ENCODE measurements at places on chromosomes 1 and 21.

DNA sequence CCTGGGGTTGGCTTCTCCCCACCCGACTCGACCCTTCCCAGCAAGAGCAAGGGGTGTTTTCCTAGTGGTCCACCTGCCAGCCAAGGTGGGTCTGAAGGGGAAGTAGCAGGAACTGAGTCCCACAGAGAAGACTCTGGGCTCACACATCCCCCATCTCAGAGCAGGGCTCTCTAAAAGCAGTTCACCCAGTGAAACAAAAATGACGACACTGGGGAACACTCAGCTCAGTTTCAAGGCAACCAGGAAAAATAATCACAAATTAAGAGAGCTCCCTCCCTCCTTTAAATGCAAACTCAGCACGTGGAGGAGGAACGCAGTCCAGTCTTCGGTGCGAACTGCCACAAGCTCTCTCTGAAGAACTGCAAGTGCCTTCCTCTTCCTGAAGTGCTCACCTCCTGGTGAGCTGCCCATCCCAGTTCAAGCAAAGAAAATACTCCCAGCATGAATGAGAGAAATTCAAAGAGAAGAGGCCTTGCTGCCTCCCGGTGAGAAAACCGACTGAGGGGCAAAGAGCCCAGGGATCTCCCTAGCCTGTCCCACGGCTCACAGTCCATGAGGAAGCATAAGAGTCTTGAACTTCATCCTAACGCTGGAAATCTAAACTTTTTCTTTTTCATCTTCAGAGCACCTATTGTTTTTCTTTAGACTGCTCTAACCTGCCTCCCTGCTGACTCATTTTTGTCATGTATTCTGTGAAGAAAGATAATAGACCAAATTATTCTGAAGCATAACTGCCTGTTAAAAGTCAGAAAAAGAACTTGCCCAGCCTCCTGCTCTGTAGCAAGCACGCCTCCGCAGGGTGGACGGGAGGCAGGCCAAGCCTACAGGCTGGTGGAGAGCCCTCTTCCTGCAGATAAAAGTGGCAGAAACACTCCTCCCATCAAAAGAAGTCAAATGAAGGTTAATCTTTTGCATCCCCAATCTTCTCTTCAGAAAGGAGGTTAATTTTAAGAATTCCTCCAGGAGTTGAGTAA, 281.4 kb downstream of the HHIPL2 start:
- no peak for DNase-seq

GRCh38 chr1:157073944-157074685, 25.5 kb downstream of the ETV3L start:
- DNase-seq: peak; percentile 94

DNA sequence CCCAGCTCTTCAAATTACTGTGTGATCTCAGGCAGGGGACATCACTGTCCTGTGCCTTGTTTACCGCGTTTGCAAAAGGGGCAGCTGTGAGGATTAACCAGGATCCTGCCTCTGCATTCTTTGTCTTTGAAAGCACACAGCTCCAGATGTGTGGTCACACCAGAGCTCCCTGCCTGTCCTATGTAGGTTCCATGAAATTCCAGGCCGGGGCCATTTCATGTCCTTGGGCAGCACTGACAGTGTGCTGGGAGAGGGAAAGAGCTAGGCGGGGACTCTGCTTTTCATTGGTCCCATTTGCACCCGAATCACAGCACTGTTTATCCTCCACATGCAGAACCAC, 42.2 kb upstream of the SELENON start:
- DNase-seq: no peak

GRCh38 chr1:29186707-29187106, 5.0 kb upstream of the SRSF4 start:
- no peak for DNase-seq

DNA sequence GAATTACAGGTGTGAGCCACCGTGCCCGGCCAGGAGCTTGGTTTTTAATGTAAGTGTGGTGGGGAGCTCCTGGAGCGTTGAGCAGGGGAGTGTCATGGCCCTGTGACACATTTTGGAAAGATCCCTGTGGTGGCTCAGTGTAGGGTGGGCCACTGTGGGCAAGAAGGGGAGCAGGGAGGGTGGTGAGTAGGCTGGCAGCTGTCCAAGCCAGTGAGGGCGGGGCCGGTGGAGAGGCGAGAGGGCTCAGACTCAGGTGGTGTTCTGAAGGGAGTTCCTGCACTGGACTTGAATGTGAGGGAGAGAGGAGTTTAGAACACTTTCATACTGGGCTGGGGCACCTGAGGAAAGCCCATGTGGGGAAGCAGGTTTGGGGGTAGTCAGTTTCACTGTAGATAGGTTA, 3.1 kb upstream of the EVA1B start:
- no peak for DNase-seq

DNA sequence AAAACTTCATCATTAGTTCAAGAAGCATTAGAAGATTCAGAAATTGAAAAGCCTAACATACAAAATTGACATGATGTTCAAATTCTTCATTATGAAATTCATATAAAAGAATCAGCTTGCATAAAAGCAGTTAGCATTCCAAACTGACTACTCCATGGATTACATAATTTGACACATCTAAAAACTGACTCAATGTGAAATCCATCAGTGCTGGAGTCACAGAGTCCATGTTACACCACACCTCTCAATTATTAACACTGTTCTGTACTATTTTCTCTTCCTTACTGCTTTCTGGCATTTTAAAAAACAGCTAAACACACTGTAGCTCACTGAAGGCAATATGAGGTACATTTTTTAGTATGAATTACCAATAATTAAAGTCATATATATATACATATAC, 28.0 kb downstream of the ARHGAP29 start:
- no peak for DNase-seq

DNA sequence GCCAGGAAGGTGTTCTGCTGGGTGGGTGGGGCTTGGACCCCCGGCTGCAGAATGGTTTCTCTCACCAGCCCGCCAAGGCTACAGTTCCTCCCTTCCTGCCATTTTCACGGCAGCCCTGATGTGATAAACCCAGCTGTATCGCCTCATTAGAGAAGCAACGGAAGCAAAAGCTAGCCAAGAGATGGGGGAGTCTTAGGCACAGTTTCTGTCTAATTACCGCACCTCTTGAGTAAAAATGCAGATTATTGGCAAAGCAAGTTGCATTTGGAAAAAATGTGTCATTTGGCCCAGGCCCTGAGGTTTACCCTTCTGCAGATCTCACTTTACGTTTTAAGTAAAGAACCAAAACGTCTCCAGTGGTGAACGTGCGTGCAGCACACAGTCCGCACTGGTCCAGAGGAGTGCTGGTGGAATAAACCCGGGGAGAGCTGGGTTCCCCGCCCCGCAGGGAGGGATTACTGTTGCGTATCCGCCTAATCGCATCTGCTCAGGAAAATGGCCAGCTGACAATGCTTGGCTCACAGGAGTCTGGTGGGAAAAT, 109.9 kb downstream of the GALNT2 start:
- peak; percentile 75 for DNase-seq

- no peak for DNase-seq
Observed at GRCh38 chr1:8987881-8988617, 38.2 kb downstream of the SLC2A7 start.

DNA sequence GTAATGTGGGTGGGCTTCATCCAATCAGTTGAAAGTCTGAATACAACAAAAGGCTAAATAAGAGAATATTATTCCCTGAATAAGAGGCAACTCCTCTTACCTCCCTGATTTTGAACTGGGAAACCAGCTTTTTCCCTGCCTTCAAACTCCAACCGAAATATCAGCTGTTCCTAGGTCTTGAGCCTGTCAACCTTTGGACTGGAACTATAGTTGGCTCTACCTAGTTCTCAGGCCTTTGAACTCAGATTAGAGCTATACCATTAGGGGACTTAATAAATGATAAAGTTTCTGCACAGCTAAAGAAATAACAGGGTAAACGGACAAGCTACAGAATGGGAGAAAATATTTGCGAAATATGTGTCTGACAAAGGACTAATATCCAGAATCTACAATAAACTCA, 43.8 kb upstream of the BEND5 start:
- DNase-seq: no peak

- no peak for DNase-seq
Observed at GRCh38 chr1:77583483-77583882, 99.0 kb downstream of the ZZZ3 start.

DNA sequence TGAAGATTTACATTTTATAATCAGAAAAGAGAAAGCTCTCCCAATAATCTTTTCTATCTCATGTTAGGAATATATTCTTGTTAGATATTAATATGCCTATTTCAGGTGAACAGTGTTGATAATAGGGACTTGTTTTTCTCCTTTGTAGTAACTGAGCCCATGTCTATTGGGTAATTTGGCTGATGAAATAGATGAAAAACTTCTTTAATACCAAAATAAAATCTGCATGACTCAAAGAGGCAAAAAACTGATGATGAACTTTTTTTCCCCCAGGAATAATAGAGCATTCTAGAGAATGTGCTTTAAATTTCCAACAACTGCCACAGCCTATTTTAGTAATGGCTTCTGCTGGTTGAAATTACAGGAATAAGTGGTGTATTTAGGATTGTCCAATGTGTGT, 178.9 kb upstream of the GREM2 start:
- DNase-seq: no peak

DNA sequence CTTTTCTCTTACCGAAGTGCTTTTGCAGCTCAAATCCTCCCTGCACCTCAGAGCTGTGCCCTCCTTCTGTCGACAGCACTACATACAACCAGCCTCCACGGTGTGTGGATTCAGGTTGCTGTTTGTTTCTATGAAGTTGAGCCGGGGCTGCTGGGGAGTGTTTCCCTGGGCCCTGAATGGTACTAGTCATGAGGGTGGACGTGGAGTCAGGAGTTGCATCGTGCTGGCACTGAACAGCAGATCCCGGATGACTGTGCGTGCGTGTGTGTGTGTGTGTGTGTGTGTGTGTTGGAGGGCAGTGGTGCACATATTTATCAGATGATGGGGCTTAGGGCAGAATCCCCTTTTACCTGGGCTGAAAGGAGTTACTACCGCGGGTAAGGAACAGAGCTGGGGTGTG, 47.0 kb downstream of the ACTL8 start:
- no peak for DNase-seq

- DNase-seq: no peak
Observed at GRCh38 chr1:113247782-113248181, 142.5 kb upstream of the MAGI3 start.

DNA sequence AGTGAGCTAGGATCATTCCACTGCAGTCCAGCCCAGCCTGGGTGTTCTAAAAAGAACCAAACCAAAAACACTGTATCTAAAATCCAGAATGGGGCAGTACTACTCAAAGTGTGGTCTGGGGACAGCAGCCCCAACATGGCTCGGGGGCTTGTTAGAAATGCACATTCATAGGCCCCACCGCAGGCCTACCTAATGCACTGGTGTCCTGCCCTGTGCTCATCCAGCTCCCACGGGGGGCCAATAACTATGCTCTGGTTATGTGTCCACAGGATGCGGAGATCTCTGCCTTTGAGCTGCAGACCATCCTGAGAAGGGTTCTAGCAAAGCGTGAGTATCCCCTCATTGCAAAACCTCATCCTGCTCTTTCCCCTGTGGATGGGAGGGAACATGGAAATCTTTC, 51.5 kb downstream of the CAPN2 start:
- DNase-seq: no peak

- DNase-seq: no peak
Observed at GRCh38 chr1:87600854-87601253, 272.2 kb downstream of the LMO4 start.

DNA sequence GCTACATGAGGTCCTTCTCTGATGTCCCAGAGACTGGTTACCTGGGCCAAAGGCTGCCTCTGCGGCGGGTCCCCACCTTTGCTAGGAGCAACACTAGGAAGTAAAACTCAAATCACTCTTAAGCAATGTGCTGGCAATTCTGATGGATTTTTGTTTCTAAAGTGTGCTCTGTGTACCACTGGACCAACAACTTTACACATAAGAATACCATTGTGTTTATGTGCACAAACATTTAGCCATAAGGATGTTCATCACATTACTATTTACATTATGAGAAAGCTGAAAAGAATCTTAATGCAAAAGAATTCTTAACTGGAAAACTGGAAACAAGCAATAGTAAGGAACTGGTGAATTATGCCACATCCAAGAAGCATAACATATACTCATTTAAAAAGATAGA, 38.6 kb downstream of the SSBP3 start:
- no peak for DNase-seq

GRCh38 chr1:184761969-184762485, 7.4 kb upstream of the EDEM3 start:
- no peak for DNase-seq

DNA sequence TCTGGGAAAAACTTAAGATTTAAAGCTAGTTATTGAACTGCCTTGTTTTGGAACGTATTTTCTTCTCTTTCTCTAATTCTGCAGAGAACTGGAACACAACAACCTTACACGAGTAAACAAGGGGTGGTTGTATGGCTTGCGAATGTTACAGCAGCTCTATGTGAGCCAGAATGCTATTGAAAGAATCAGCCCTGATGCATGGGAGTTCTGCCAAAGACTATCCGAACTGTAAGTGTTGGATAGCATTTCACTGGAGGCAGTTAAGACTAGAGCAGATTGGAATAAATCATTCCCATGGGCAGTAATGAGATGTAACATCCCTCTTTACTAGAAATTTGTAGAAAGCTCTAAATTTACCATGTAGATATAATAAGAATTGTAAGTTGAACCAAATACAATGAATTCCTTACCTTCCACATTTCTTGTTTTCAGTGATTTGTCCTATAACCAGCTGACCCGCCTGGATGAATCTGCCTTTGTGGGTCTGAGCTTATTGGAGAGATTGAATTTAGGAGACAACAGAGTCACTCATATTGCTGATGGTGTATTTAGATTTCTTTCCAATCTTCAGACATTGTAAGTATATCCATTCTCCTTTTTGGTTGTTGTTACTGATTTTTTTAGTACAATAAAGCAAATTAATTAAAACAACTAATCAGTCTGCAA, 22.9 kb downstream of the LRIG2 start:
- no peak for DNase-seq

DNA sequence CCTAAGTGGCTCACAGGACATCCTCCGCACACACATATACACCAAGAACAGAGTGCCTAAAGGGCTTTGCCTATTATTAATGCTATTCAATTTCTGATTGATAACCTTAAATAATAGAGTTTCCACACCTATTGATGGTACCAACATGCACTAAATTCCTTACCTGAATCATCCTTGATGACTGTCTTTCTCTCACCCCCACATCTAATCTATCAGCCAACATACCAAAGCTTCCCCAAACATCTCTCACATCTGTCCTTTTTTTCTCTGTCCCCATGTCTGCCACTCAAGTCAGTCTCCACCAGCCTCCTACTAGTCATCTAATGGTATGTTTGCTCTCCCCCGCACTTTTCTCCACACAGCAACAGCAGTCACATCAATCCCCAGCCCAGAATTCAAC, 174.4 kb downstream of the DSCAM start:
- no peak for DNase-seq

Data from SHP77 (cell line).